ENCODE measurements at places on chromosomes 4 and X.

- no peaks in the 10 kb centered on the region for H3K36me3 ChIP-seq
- no peak for DNase-seq
- peaks cover 3% of the 10 kb centered on the region for H3K4me1 ChIP-seq
Observed at GRCh38 chr4:180296036-180296599, 1947.1 kb upstream of the TENM3 start.

DNA sequence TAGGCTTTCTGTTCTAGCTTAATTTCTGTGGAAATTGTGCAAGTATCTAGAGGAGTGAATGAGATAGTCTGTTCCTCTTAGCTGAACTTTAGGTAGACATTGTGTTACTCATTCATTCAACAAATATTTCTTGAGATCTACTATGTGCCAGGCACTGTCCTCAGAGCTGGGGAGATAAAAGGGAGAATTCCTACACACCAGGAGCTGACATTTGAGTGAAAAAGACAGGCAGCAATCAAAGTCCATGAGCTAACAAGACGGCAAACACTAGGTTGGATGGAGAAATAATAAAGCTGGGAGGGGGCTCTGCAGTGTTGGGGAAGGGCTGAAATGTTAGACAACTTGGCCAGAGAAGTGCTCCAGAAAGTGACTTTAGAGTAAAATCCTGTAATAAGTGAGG, 80.1 kb downstream of the MED28 start:
- H3K4me3 ChIP-seq = no peak overlapping the region
- H3K36me3 ChIP-seq = no peaks in the 10 kb centered on the region
- H3K27ac ChIP-seq = no peak overlapping the region
- no peak for DNase-seq
- no peaks in the 10 kb centered on the region for H3K27me3 ChIP-seq

DNA sequence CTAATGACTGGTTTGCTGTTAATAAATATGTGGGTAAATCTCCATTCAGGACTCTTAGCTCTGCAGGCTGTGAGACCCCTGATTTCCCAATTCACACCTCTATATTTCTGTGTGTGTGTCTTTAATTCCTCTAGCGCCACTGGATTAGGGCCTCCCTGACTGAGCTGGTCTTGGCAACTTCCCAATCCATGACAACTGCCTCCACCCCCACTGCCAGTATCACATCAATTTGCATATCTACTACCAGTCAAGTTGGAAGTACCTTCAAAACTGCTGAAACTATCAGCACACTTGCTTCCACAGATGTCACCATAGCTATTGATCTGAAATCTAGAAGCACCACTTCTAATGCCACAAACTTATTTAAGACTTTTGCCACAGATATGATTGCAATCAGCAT, 27.6 kb downstream of the OPRPN start:
- H3K27me3 ChIP-seq = no peaks in the 10 kb centered on the region
- no peak overlapping the region for H3K27ac ChIP-seq
- no peaks in the 10 kb centered on the region for H3K36me3 ChIP-seq
- no peaks in the 10 kb centered on the region for H3K4me1 ChIP-seq

GRCh38 chrX:7264399-7264798, 116.4 kb upstream of the PUDP start:
- DNase-seq = no peak
- no peak overlapping the region for H3K4me3 ChIP-seq
- H3K27ac ChIP-seq = no peak overlapping the region
- no peaks in the 10 kb centered on the region for H3K4me1 ChIP-seq
- peaks cover 10% of the 10 kb centered on the region for H3K36me3 ChIP-seq

Data from activated naive CD8-positive, alpha-beta T cell treated with anti-CD3 and anti-CD28 coated beads for 36 hours (primary cell).